NCI-H2081 (cell line): ENCODE measurements at places on chromosomes 4 and X.

GRCh38 chr4:15366721-15367120 is 61.1 kb upstream of the C1QTNF7 start:
- DNase-seq: no peak

- DNase-seq: peak; percentile 15
Measured at GRCh38 chrX:24846550-24847150, 152.9 kb downstream of the POLA1 start.

DNA sequence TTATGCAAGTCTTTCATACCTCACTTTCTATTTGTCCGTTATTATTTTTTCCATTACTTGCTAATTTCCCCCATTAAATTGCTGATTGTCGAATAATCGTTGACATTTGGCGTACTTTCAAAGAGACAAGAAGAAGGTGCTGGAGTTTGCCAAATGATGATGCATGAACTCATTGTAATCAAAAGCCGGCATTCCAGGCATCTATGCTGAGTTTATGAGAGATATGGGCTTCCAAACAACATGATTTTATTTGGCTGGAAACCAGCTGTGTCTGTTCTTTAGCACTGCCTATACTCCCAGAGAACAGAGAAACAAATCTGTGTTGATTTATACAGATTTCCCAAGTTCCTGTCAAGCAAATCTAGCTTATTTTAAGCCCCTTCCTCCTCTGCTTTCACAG is 80.8 kb upstream of the RPS6KA3 start:
- no peak for DNase-seq

DNA sequence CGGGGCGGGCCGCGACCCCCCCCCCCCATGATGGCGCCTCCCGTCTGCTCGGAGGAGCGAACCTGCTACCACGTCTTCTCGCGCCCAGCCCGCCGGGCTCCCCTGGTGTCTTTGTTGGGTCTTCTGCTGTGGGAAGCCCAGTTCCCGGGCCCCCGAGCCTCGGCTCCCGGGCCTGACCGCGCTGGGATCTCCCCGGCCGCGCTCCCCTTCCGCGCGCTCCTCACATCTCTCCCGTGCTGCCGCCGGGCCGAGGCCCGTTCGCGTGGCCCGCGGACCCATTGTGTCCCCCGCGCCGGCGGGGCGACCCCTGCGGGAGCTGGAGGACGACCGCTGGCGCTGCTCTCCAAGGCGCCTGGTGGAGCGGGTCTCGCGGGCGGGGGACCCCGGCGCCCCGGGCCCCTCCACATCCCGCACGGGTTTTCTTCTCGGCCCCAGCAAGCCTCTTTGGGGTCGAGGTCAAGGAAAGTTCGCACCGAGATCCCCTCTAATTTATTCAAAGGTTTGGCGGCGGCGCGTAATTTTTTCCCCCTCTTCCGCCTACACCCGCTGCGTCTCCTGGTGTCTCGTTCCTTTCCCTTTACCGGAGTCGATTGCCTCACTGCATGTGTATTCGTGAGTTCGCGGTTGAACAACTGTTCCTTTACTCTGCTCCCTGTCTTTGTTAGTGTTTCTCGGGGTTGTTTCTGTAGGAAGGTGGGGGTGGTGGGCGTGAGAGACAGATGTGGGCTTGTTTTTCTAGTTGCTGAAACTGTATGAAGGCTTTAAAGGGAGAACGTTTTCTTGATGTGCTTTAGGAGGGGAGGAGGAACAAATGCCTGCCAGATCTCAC is 770 bp downstream of the SMAD1 start:
- DNase-seq: peak; percentile 59

DNA sequence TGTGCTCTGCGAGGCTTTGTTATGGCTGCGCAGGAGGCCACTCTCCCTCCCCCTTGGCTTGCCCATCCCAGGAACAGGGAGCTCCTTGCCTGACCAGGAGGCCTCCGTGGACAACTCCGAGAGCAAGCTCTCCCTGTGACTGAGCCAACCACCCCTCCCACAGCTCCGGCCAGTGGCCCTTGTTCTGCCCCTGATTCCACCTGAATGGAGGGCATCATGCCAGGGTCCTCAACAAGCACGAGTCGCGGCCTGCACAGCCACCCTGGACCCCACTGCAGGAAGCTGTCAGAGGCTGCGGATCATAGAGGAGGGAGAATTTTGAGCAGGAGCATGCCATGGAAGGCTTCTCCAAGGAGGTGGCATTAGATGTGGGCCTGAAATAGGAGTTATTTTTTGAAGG is 44.8 kb upstream of the GRPEL1 start:
- DNase-seq: no peak

DNA sequence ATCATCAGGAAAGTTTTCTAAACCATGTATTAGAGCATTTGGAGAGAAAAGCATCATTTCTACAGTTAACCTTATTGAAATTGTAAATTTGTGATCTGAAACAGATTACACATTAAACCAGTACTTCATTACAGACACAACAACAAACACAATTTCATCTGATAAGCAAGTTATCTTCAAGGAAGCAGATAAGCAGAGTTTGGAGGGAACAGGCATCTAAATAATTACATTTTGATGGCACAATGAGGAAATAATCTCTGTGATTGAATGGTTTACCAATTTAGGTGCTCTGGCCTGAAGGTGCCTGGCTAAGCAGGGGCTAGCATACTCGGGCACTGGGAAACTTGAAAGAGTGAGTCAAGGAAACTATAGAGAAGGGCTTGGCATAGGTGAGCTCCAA is 619.8 kb downstream of the PACRGL start:
- DNase-seq: no peak

- no peak for DNase-seq
Measured at GRCh38 chr4:6402566-6403399, 69.6 kb downstream of the PPP2R2C start.

GRCh38 chr4:48635310-48635709 is 144.8 kb downstream of the FRYL start:
- DNase-seq: no peak

- DNase-seq: no peak
Measured at GRCh38 chr4:138869631-138870030, 145.9 kb upstream of the NOCT start.

- DNase-seq: no peak
Measured at GRCh38 chr4:948101-948935, 16.1 kb downstream of the TMEM175 start.

- no peak for DNase-seq
Measured at GRCh38 chr4:106659371-106659770, 290.8 kb upstream of the GIMD1 start.

GRCh38 chrX:109487640-109488039 is 5.8 kb upstream of the GUCY2F start:
- DNase-seq: no peak

- DNase-seq: no peak
Measured at GRCh38 chr4:38846015-38846414, 10.6 kb downstream of the TLR6 start.

DNA sequence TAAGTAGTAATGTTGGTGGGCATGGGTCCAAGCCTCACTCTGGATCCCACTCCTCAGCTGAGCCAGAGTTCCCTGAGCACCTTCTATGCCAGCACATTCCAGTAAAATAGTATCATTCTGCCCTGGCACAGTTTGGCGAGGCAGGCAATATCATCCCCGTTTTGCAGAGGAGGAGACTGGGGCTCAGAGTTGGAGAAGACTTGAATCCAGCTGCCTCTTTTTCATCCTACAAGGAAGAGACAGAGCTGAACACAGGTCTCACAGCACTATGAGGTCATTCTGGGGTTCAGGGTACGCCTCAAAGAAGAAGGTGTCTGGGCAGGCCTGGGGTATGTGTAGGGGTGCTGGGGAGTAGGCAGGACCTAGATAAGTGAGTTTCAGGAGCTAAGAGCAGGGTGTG is 103.9 kb upstream of the STX18 start:
- DNase-seq: no peak

GRCh38 chr4:1640190-1640589 is 43.9 kb downstream of the FAM53A start:
- DNase-seq: no peak

GRCh38 chrX:77548751-77549150 is 101.6 kb downstream of the FGF16 start:
- DNase-seq: no peak

- no peak for DNase-seq
Measured at GRCh38 chr4:45438047-45438446, 685.8 kb downstream of the GABRG1 start.

GRCh38 chrX:69627744-69628143 is 11.8 kb downstream of the EDA start:
- no peak for DNase-seq

DNA sequence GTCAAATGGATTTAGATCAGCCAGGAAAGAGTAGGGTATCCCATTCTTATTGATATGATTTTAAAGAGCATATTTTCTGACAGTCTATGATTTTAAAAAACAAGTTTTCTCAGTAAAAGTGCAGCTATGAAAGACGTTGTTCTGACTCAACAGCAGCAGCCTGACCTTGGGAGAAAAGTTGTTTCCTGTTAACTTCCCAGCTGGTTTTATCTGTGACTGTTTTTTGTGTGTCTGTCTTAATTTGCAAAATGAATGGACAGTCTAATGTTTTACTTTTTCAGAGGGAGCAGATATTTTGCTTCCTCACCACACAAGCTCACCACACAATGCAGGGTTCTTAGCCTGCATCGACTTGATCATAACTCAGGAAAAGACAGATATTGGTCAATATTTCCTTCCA is 764 bp upstream of the MTHFD2L start:
- DNase-seq: no peak

- DNase-seq: no peak
Measured at GRCh38 chr4:73922766-73923630, 53.8 kb downstream of the CXCL1 start.

DNA sequence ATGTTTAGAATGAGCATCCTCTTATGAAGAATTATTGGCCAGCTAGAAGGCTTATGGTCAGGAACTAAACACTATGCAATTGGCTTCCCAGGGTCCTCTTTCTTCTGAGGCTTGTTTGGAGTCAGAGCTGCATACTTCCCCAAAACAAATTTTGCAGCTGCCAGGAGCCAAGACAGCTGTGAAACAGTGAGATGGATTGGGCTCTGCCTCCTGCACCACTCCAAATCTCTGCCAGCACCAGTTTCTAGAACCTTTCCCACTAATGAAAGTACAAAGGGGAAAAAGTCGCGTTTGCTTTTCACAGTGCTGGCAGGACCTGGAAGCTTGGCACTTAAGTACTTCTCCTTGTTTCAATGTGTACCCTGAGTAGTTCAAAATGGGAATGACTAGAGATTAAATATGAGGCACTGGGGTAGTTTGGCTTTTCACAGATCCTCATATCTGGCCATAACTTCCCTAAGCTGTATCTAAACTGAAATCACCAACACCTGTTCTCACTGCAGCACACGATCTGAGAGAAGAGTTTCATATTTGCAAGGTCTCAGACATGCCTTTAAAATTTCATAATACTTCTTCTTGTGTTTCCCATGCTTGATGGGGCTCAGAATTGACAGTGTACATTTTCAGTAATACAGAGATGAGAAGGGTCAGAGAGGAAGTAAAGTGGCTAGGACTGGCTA is 20.7 kb upstream of the AR start:
- no peak for DNase-seq

DNA sequence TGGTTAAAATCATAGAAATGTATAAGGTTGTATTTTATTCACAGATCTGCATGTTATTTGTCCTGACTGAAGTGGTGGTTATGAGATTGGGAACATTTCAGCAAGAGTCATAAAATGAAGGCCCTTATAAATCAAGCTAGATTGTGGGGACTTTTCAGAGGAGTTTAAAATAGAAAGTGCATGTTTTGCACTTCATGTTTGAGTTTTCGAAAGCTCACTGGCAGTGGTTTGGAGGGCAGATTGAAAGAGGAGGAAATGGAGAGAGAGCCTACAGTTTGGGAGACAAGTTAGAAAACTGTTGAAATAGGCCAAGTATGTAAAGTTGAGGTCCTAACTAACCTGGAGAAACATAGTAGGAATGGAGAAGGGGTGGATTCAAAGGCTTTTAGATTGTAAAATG is 124.9 kb downstream of the KDM6A start:
- DNase-seq: no peak

DNA sequence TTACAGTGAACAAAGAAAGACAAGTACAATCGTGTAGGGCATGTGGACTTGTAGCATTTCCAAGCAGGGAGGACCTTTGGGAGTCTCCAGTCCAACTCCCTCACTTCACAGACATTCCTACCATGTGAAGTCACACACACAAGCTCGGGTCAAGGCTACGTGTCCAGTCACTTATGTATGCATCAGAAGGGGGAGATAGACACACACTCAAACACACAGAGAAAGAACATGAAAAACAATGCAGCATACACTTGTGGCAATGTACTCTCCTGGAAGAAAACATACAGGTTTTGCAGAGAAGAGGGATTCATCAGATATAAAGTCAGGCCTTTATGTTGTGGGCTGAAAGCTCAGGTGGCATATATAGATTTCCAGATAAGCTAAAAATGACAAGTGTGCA is 136.1 kb upstream of the MID1 start:
- no peak for DNase-seq

DNA sequence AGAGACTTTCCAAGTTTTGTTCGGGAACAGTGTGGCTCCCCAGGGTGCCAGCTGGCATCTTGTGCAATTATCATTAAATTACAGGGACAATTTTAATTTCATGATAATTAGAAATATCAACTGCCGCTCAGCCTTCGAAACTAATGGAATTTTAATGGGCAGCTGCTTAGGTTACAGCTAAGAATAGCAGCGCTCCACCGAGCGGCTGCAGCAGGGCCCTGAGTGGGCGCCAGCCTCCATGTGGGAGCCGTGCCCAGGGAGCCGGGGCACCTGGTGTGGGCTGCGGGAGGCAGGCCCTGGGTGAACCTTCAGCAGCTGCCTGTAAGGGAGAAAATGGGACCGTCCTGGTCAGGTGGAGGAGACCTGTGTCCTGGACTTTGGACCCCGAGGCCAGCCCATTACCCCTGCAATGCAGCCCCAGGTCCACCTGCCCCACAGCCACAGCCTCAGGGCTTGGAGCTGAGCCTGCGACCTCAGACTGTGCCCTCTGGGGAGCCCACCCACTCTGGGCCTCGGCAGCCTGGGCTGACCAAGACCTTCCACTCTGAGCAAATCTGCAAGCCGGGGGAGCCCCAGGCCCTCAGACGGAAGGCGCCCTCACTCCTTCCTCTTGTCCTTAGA is 21.1 kb downstream of the MSANTD1 start:
- no peak for DNase-seq

DNA sequence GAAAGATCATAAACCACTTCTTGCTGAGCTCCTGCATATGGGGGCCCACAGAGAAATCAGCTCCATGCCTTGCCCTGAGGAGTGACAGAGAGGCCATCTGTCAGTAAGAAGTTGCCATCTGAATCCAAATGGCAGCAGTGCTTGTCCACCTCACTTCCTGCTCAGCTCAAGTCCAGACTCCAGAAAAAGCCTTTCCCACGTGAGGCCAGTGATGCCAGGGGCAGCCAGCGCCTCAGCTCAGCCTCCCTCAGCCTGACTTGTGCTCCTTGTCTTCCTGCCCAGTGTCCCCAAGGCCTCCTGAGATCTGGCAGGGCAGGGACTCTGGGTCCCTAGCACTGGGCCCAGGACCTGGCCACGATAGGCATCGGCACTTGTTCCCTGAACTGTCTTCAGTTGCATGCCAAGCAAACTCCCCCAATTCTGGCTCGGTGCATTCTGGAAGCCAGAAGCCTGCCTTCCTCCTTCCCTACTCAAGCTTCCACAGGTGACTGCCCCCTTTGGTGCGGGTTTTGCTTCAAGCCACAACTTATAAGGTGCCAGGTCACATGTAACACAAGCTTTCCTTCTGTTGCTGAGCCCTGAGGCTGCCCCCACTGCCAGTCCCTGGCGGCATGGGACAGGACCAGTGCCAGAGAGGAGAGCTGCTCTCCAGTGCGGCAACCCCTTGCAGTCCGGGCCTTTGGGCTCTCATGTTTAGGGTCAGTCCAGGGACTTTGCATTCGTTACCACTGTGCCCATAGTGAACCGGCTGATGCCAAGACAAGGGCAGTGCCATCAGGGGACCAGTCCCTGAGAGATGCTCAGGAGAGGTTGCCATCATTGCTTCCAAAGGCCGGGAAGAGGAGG is 2.2 kb downstream of the ZNF185 start:
- DNase-seq: no peak
